ENCODE measurements at places on chromosomes 1 and 21.

DNA sequence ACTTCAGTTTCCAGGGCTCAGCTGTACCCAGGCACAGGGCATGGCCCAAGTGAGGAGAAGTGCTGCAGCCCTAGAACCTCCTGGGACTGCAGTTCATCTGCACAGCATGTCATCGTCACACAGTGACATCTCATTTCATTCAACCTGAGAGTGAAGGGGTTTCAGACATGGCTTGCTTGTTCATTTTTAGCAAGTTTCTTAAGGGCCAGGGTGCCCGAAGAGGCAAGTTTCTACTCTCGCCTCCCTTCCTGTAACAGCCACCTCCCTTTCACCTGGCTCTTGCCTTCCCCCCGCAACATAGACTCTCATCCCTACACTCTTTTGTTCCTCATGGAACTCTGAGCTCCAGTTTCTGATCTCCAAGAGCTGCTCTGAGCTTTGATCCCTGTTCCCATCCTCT, 108.1 kb downstream of the C1orf21 start:
- no peak for DNase-seq

- no peak for DNase-seq
These were observed 2.0 kb downstream of the PTPRF start for GRCh38 chr1:43532716-43533115.

DNA sequence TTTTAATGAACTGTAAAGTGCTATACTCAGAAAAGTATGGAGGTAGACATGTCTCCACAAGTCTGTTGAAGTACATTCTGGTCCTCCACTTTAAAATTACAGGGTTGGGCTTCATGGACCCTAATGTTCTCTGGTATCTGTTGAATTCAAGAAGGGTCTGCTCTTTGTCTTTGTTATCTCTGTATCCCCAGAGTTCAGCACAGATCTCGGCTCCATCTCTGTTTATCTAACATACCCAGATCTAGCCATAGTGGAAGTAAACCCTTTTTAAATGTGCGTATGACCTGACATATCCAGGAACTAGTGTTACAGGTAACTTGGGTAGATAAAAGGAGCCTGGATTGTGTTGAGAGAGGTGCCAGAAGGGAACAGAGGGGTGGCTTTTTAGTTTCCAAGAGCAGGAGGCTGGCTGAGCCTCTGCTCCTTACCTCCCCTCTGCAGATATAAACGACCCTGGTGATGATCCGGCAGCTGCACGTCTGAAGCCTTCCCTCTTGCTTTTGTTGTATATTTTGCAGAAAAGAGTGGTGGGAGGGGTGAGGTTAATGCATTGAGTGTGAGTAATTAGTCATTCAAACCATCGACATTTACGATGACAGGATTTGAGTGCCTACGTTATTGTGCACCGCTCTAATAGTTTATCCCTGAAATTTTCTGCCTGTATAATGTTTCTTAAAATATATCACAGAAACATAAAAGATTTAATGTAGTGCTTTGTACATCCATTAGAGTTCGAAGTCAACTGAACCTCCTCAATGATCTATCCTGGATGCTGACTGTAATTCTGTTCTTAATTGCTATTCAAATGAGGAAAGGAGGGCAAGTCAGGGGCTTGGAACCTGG, 30.8 kb downstream of the ELAVL4 start:
- no peak for DNase-seq

DNA sequence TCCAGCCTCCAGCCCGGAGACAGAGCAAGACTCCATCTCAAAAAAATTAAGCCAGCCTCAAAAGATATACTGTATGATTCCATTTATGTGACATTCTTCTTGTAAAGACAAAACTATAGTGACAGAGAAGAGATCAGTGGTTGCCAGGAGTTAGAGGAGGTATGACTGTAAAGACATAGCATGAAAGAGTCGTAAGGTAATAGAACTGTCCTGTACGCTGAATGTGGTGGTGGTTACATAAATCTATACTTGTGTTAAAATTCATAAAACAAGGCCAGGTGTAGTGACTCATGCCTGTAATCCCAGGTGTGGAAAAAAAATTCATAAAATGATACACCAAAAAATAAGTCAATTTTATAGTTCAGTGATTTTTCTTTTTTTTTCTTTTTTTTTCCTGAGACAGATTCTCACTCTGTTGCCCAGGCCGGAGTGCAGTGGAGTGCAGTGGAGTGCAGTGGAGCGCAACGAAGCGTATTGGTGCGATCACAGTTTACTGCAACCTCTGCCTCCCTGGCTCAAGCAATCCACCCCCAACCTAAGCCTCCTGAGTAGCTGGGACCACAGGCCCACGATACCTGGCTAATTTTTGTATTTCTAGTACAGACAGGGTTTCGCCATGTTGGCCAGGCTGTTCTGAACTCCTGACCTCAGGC, 84.9 kb upstream of the CXADR start:
- DNase-seq = no peak

DNA sequence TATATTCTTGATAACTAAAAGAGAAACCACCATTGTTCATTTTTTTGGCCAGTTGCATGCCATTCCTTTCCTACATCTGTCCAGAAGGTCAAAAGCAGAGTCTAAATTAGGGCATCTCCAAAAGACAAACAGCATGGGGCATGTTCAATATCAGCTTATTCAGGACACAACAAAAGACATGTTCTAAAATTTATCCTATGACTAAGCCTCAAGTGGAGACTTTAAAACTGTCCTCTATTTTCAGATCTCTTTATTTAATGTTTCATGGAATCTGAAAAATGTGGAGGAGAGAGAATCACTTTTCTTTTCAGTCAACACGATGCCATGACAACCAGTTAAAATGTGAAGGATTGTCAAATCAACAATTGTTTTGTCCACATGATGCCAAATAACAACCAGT, 303.4 kb upstream of the PRMT6 start:
- DNase-seq = no peak

DNA sequence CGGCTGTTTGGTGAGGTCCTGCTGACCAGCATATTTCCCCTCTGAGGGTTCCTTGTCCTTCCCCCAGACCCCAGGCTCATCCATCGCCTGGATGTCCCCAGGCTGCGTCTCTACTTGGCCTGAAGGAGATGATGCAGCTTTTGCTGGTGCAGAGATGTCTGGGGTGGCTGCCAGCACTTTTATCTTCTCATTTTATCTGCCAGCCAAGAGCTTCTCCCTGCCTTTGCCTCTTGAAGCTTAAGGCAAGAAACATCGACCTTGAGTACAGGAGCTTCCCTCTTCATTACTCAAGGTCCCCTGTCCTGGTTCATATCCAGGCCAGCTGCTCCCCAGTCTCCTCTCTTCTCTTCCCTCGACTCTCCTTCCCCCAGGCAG, 9.2 kb upstream of the H6PD start:
- no peak for DNase-seq

GRCh38 chr1:21913258-21913657, 23.9 kb downstream of the HSPG2 start:
- DNase-seq = no peak

DNA sequence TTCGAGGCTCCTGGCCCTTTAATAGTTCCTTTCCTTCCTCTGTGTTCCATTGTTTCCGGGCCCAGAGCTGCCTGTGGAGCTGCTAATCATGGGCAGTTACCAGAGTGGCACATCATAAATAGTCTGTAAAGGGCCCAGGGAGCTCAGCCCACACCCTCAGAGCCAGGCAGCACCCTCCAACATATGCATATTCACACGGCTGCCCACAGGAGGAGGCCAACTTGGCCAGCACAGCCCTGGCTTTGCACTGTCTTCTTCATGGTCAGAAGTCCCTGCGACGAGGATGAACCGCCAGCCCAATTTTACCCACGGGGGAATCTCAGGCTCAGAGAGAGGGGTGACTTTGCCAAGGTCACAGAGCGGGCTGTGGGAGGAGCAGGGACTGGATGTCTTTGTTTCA, 172.5 kb downstream of the TRABD2B start:
- DNase-seq = no peak

DNA sequence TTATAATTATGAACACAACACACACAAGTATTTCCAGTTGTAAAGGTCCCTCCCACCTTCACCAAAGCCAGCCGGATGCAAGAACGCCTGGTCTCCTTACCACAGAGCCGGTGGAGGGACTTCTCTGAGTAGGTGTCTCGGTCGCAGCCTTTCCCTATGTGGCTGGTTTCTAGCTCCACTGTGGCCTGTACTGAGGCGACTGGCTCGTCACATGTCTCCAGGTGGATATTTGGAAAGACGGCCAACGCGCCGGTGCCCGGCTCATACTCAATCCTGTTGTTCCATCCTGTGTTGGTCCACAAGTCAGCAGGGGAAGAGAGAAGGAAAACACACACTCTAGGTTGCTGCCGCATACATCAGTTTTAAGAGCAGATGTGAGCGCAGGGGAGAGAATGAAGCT, 74.4 kb downstream of the CLSTN1 start:
- DNase-seq = no peak

DNA sequence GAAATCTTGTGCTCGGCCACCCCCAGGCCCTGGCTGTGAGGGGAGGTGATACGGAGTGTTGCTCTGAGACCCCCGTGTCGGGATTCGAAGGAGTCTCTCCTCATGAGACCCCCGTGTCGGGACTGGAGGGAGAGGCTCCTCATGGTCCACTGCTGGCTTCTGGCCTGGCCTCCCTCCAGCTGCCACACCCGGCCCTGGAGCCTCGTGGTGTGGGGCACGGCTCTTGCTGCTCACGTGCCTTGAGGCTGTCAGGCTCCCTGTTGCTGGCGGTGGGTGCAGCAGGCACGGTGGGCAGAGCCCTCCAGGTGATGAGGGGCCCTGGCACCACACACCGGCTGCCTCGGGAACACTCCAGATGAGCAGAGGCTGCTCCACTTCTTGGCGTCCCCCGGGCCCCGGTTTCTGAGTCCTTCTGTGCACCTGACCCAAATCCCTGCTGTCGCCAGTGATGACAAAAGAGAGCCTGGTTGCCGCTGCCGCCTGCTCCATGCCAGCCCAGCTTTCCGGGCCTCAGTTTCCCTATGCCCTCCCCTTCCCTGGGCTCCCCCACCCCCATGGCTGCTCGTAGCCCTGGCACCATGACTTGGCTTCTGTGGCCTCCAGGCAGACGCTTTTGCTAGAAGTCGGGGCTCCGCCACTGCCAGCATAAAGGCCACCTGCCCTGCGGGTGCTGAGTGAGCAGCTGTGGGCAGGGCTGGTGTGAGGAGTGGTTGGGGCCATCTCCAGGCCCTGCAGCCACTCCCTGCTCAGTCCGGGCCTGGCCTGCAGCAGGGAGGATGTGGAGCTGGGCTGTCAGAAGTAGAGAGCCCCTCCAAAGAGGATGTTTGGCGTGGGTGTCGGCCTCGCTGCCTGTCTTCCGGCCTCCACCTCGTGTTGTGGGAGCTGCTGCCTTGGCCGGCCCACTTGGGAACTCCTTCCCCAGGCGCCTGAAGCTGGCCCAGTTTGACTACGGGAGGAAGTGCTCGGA, 11.8 kb downstream of the TMEM240 start:
- DNase-seq = no peak

- no peak for DNase-seq
These were observed 22.9 kb downstream of the PTPRU start for GRCh38 chr1:29258976-29259801.

GRCh38 chr21:32807717-32808380, 36.3 kb upstream of the PAXBP1 start:
- DNase-seq = no peak

DNA sequence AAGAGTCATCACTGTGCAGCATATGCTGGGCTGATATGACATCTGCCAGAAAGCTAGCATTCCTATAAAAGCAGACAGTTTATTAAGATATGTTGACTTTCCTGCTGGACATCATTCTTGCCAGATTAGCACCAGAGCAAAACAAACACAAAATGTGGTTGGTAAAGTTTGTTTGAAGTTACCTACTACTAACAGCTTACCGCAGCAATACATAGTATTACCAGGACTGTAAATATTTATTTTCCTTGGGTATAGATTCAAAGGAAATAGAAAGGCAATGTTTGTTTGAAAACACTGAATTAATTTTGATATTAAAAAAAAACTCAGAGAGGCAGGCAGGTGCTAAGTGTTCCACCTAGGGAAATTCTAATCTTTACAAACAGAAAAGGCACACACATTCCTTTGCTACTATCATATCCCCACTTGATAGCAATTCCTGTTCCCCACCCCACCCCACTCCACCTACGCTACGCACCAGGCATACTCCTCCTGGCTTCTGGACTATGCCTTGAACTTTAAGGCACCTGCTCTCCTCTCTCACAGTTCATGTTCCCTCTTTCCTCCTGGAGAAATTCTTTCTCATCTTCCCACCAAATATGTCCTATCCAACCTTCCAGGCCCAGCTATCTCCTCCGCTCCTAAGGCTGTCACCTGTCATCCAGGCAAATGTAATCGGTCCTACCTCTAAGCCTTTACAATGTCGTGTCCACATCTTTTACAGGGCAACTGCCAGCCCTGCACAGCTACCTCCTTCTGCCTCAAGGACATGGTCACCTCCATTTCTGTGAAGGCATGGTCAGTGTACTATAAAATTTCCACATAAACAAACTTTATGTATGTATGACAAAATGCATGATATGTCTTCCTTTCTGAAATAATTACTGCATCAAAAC, 34.7 kb downstream of the PTPN14 start:
- DNase-seq = no peak

- peak; percentile 98 for DNase-seq
These were observed at the start of gene BCL10 for GRCh38 chr1:85276215-85276977. Gene BCL10, minus strand, starts transcription at chr1:85276632. Its CDS starts 280 bp downstream, at chr1:85276352.

DNA sequence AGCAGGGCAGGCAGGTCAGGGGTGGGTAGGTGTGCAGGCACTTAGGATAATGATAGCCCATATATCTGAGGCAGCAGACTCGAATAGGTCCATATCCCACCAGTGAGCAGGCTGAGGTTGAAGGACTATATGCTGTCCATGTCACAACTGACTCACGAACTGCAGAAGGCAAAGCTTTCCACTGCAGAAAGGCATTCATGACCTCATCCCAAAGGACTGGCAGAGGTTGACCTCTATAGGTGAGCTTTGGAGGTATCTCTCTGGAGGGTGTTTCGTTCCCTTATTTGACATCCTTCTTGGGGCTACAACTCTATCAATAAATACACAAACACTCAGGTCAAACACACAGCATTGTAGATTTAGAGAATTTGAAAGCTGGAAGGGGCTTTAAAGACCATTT, 42.8 kb upstream of the MARK1 start:
- DNase-seq = no peak

GRCh38 chr1:151739590-151740355, 18.5 kb downstream of the RIIAD1 start:
- DNase-seq = no peak

Data from CD4-positive, alpha-beta T cell treated with Interferon gamma for 1 hour (primary cell).